KG1 (cell line): ENCODE measurements at places on chromosomes 2 and 18.

DNA sequence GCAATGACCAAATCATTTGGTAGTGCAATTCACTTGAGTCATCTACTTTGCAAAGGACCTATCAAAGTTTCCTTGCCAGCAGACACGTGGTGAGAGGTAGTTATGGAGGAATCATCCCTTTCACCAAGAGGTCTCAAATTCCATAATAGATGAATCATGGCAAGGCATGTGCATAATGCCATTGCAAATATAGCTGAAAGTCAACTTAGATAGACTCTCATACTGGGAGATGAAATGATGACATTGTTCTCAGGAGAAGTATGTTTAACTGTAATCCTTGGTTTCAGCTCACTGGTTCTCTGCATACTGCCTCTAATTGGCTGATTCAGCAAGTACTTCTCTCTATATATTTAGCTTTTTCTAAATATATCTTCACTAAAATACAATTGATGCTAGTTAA, 57.2 kb downstream of the CALCRL start:
- no peak for DNase-seq

DNA sequence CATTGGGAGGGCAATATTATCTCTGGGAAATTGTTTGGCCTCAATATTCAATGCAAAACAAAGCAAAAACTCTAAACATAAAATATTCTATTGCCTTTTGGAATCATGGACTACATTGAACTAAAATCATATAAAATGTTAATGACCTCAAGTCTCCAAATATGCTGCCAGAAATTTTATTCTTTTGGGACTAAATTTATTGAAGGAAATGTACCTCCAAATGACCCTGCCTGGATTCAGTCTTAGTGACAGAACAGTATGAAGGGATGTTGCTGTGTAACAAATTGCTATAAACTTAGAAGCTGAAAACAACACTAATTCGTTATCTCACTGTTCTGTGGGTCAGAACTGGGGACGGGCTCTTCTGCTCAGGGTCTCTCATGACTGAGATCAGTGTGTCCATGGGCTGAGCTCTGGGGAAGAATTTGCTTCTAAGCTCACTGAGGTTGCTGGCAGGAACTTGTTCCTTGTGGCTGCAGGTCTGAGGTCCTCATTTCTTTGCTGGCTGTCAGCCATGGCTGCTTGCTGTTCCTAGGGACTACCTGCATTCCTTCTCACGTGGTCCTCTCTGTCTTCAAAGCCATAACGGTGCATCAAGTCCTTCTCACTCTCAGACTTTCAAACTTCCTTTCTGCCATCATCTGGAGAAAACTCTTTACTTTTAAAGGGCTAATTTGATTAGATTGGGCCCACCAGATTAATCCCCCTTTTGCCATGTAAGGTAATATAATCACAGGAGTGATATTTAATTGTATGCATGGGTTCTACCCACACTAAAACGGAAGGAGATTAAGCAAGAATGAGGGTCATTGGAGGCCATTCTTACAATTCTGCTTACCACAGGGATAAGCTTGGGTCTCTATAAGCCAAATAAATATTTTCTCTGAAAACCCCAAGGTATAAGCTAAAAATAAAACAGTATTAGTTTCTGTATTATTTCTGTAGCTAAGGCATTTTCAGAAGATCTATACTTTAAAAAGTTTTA, 149.0 kb downstream of the ADCYAP1 start:
- DNase-seq: no peak

DNA sequence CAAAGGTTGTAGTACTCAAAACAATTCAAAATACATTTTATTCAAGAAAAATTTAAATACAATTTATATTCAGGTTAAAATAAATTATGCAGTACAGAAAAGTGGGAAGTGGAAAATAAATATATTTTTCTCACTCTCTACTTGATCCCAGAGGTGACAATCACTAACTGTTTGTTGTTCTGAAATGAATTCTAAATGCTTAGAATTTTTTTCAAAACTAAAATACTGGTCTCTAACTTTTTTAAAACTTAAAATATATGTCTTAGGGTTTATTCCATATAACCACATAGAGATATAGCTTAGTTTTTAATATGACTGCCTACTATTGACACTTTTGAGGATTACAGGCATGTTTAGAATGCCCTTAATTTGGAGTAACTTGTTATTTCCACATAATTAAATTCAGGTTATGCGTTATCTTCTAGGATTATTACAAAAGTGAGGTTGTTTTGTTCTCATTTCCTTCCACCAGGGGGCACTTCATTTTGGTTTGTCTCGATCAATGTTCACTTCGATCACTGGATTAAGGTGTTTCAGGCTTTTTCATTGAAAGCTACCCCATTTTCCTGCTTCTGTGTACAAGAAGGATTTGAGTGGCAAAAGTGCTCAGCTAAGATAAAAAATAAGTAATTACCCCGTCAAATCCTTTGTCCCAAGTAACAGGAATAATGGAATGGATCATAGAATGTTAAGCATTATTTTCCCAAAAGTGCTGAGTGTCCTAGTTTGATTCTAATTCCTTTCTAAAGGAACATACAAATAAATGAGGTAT, 27.1 kb upstream of the TFPI start:
- DNase-seq: peak; percentile 35

DNA sequence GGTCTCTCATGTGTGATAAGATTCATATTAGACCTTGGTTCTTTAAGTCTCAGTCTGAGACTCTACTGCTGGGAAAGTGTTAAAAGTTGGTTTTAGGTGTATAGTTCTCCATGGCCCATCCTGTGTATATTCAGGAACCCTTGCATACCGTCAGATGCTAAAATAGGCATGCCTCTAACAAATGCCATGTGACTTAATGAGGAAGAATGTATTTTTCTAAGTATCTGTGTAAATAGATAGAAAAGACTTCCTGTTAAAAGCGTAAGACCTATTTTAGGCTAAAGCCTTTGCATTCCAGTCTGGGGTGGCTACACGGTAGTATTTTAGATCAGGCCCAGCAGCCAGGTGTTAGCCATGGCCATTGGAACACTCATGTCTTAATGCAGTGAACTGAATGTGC, 73.3 kb downstream of the RHBDD1 start:
- no peak for DNase-seq

GRCh38 chr2:805664-806063, 128.5 kb upstream of the TMEM18 start:
- DNase-seq: no peak
